Adrenal gland (tissue), 19 donors: ENCODE measurements at places on chromosomes 16 and 17. TPM values are rescaled to one million over a fixed set of nuclear protein-coding genes. Genes with fewer than 3 reads are reported as not detected.

FAM171A2 gene
- polyA plus RNA-seq = 2.7 TPM

SPATA22 gene
- 0.88 TPM for polyA plus RNA-seq

KRTAP2-3 gene
- not detected for polyA plus RNA-seq

SEZ6L2 gene
- 20.1 TPM for polyA plus RNA-seq

CLEC10A gene
- 3.1 TPM for polyA plus RNA-seq

IRF8 gene
- 3.4 TPM for polyA plus RNA-seq

DNA sequence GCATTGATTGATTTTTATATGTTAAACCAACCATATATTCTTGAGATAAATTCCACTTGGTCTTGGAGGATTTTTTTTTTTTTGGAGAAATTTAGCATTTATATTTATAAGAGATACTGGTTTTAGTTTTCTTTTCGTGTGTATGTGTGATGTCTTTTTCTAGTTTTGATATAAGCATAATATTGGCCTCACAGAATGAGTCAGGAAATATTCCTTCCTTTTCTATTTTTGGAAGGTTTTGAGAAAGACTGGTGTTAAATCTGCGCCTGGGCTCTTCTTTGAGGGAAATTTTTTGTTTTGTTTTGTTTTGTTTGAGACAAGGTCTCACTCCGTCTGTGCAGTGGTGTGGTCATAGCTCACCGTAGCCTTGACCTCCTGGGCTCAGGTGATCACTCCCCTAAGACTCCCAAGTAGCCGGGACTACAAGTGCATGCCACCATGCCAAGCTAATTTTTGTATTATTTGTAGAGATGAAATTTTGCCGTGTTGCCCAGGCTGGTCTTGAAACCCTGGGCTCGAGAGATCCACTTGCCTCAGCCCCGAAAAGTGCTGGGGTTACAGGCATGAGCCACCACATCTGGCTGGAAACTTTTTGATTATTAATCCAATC is 28.8 kb upstream of the CCL22 start:
- DNase-seq = no peak

DNA sequence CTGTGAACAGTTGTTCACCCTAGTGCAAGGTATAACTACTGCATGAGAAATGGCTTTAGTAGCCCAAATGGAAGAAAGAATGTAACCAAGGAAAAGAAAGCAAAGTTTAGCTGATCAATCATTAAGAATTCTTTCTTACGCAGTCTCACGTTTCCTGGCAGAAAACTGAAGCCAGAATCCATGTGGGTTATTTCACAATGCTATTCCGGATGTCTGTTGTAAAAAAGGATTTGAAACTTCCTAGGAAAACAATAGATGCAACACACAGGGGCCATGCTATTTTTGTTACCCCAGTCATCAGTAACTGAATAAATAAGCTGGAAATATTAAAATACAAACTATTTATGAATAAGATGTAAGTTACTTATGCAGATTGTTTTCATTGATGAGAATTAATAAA is 802.5 kb downstream of the CDH8 start:
- no peak for DNase-seq

DNA sequence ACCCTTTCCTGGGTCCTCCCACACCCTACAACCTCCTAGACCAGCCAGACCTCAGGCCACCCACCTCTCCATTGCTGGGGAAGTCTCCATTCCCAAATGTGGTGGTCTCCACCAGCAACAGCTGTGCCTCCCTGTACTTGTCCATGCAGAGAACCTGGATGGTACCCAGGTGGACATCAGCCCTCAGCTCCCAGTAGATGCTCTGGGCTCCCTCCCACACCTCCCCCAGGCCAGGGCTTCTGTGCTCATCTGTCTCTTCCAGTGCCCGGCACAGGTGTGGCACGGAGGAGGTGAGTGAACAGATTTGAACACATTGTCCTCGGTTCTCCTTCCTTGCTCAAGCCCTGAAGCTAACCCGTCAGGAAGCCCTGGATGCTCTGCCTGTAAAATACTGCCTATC is 34.6 kb downstream of the LGALS9 start:
- DNase-seq = no peak

- no peak for DNase-seq
These were observed 44.7 kb downstream of the PSME3IP1 start for GRCh38 chr16:57140931-57141668.

DNA sequence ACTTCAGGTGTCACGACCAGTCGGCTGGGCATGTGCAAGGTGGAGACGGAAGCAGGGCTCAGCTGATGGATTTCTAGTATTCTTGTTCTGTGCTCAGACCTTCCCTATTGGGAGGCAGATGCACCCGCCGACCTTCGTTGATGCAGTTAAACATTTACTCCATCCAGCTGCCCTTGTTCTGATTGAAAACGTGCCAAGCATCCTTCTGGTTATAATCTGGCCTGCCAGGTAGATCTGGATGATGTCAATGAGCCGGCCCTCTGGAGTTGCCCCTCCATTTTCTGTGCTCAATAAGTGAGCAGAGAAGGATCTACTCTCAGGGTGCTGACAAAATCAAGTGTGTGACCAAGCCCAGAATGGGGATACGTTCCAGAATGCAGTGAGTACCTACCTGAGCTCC is 38.3 kb downstream of the CCDC182 start:
- DNase-seq = no peak

DNA sequence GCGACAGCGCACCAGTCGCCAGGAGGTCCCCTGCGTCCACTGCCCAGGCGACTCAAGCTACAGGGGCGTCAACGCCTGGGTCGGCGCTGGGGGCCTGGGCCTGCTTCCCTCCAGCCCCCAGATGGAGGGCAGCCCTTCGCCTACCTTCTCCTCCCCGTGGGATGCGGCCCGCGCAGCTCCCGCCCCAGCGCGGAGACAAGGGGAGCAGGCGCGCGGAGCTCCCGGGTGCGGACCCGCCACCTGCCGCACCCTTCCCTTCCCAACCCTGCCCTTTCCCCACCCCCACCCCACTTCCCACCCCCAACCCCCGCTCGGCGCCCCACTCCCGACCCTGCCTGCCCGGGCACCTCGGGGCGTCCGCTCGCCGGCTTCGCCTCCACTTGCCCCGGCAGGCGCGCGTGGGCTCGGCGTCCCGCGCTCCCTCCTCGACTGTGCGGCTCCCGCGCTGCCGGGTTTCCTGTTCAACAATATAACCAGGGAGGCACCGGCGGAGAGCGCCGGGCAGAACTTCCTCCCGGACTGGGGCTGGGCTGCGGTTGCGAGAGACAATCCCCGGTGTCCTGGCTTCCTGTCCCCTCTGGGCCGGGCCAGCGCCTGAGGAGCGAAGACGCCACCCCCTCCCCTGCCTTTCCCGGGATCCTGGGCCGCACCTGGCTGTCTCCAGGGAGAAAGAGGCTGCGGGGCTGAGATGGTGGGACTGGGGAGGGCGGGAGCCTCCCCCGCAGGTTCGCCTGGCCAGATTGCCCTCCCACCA is at the start of gene ARHGAP27:
ARHGAP27 (minus strand) TSS at position 466 of the 754 bp plus-strand sequence. CDS start 2,591 bp downstream, outside the sequence.
- peak; percentile 52 for DNase-seq

DNA sequence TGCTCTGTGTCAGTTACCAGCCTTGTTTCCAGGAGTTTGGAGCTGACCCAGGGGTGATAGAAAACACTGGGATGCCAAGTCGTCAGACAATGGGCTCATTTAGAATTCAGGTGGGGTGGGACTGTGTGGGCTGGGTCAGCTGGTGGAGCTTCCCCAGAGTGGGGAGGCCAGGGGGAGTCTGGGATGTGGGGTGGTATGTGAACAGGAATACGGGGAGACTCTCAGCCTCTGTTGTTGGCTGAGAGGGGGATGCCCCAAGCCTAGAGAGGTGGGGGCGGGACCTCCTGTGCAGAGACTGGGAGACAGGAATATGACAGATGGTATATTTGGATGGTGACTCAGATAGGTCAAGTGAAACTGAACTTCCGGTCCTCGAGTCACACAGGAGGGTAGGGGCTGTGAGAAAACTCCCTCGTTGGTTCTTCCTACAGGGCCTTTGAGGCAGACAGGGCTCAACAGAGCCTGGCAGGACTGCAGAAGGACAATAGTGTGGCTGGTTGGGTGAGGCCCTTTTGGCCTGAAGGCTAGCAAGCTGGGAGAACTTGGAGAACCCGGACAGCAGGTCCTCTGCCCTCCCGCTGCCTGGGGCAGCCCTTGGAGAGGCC is 23.7 kb downstream of the CDH1 start:
- DNase-seq = no peak

DNA sequence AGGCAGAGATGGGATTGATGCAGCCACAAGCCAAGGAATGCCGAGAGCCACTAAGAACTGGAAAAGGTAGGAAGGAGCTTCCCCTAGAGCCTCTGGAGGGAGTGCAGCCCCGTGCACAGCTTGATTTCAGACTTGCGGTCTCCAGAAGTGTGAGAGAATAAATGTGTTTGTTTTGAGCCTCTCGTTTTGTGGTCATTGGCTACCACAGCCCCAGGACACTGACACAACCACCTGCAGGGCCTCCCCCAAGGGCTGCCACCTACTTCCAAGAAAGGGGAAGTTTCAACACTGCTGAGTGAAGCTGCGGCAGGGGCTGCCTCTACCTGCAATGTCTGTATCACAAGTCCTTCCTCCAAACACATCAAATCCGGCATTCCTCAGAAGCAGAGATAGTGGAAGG is 346.9 kb downstream of the C16orf95 start:
- no peak for DNase-seq

- DNase-seq = peak; percentile 84
These were observed 15.4 kb upstream of the NDEL1 start for GRCh38 chr17:8420041-8420934.

DNA sequence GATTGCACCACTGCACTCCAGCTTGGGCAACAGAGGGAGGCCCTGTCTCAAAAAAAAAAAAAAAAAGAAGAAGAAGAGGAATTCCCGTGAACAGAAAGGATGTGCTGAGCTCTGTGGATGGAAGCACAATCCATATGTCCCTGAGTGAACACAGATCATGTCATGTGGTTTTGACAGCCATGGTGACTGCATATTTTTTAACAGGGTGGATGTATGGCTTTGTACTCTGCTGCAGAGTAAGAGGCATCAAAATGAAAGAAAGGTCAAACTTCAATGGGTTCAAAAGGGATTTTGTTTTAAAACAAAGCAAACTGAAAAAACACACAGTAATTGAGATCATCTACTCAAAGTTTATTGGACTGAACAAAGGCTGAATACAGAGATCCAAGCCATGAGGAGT is 31.5 kb downstream of the MXRA7 start:
- no peak for DNase-seq

DNA sequence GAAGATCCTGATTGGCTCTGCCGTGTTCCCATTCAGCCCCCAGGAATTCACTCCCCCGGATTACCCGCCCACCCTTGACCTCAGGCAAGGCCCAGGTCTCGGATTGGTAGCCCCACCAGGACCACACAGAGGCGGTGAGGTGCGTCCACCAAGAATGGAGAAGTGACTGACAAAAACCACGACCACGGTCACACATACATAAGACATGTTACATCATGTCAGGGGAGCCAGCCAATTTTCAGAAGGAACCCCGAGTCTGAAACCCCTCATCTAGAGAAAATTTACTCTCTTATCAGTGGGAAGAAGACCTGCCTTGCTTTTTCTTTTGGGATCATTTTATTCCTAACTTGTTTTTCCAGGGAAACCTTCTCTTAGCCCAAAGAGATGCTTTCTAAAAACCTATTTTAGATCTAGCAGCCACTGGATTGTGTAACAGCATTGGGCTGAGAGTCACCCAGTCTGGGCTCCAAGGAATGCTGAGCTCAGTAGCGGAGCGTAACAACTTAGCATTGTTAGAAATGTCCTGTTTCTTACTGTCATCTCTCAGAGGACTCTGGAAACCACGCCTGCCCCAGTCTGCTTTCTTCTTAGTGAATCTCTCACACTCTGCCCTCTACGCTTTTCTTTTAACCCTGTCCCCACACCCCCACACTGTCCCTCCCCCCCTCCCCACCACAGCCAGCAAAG is 164.1 kb downstream of the CMIP start:
- DNase-seq = no peak

- no peak for DNase-seq
These were observed 38.9 kb upstream of the GHDC start for GRCh38 chr17:42233156-42233555.

- no peak for DNase-seq
These were observed 44.9 kb upstream of the PABPN1L start for GRCh38 chr16:88911136-88911945.

DNA sequence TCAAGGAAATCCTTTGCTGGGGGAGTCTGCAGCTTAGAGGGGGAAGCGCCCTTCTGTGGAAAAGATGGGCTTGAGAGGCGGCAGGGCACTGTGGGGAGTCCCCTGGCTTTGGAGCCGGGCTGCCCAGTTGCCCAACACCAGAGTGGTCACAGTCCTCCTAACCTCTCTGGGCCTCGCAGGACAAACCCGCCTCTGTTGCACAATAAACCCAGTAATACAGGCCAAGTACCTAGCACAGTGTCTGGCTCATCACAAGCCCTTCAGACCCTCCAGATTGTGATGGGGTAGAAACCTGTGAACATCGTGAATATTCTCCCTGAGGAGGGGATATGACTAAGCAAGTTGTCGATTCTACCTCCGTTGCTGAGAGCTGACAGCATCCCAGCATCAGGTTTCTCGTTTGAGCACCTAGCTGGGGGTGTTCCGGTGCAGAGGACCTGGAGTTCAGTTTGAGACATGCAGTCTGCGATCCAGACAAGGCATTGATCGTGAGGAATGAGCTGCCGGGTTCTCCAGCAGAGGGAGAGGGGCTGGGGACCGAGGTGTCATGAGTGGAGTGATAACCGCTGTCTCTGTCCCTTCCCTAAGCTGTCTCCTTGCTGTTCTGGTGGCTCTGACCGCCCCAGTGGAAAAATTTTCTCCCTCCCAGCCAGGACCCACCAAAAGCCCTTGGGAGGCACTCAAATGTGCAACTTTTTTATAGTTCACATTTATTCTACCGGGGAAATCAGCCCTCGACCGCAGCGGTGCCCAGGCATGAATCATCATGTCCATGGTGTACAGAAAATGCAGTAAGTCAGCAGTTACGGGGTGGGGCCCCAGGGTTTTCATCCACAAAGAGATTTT is 161.9 kb downstream of the WSCD1 start:
- DNase-seq = no peak

- DNase-seq = no peak
These were observed 20.5 kb downstream of the TMEM100 start for GRCh38 chr17:55702150-55702549.

DNA sequence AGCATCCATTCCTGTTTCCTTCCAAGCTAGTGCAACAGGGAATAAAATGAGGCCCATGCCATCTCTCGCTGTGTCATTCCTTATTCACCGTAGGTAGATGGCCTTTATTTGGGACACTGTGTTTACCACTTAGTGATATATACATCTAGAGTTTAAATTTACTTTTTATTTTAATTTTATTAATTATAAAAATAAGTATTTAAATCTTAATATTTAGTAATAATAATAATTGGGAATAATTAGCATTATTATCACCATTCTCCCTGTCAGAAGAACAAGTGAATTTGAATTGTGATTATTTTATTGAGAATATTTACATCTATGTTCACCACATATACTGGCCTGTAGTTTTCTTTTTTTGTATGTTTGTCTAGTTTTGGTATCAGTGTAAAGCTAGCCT is 692.9 kb upstream of the KIF2B start:
- no peak for DNase-seq

- no peak for DNase-seq
These were observed 26.4 kb downstream of the LDAF1 start for GRCh38 chr16:21184834-21185233.
